ENCODE measurements at places on chromosomes 5 and 9. TPM values are rescaled to one million over a fixed set of nuclear protein-coding genes. Genes with fewer than 3 reads are reported as not detected.

PCDHA10 gene
- total RNA-seq = 5.5 TPM

MARCOL gene
- total RNA-seq = not detected

DNA sequence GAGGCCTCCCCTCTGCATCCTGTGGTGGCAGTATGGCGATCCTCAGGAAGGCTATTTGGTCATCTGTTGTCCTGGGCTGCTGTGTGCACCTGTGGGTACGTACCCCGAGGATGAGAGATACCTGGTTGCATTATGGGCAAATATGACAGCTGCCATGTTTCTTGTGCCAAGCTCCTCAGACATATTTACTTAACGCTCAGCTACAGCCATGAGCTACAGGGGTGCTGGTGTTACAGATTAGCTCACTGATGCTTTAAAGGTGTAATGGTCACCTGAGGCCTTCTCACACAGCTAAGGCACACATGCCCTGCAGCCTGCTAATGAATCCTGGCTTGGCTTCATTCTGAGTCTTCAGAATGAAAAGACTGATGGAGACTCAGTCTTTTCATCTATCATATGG is 12.0 kb downstream of the NDST1 start:
- DNase-seq = no peak

GRCh38 chr9:108688676-108689075 is 167.1 kb downstream of the ACTL7B start:
- no peak for DNase-seq

DNA sequence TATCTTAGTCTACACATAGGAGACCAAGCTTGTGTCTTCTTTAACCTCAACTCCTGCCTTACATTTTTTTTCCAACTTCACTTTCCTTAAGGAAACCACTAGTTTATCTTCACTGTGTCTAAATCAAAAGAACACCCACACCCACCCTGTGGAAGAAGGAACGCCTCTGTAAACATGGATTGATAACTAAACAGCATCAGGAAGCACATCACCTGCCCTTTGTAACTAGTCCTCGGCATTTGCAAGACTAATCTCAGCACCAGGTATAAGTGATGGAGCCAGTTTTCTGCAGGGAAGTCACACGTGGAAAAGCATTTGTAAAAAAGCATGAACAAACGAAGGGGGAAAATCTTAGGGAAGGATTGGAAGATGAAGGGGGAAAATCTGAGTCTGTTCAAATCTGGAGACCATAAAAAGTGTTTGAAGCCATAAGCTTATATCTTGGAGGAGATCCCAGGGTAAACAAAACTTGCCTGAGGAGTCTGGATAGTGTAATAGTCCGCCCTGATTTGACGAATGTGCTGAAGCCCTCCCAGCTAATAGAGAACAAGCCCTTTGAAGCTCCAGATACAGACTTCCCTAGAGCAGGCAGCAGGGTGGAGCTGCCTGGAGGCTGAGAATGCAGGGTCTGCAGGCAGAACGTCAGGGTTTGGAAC is 117.3 kb upstream of the LHFPL2 start:
- no peak for DNase-seq

GRCh38 chr9:14437354-14438231 is 123.7 kb upstream of the NFIB start:
- no peak for DNase-seq

GRCh38 chr9:132622159-132622558 is 39.8 kb downstream of the BARHL1 start:
- DNase-seq = no peak

DNA sequence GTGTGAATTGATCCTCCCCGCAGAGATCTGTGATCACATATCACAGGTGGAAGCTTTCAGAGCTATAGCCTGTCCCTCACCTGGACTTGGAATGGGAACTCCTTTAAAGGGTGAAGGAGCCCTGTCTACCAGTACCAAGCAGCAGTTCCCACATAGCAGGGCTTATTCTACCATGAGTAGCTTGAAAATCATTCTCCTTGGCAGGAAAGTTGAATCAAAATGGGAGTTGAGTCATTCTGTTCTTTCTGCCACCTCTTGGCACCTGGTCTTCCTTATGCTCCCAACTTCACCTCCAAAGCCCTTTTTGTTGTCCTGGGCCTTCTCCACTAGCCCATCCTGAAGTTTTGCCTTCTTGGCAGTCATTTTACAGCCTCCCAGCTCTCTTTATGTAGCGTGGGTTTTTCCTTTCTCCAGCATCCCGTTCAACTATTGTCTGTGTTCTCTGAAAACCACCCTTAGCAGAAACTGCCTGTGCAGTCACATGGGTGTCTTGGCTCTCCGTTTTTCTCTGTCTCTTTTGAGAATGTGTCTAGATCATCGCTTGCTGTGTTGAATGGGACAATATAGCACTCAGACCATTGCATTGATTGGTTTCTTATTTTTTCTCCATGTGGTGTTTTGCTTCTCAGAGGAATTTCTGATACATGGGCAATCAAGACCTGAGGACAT is 222.2 kb downstream of the AOPEP start:
- no peak for DNase-seq

GRCh38 chr9:18114559-18115475 is 359.1 kb upstream of the ADAMTSL1 start:
- no peak for DNase-seq

DNA sequence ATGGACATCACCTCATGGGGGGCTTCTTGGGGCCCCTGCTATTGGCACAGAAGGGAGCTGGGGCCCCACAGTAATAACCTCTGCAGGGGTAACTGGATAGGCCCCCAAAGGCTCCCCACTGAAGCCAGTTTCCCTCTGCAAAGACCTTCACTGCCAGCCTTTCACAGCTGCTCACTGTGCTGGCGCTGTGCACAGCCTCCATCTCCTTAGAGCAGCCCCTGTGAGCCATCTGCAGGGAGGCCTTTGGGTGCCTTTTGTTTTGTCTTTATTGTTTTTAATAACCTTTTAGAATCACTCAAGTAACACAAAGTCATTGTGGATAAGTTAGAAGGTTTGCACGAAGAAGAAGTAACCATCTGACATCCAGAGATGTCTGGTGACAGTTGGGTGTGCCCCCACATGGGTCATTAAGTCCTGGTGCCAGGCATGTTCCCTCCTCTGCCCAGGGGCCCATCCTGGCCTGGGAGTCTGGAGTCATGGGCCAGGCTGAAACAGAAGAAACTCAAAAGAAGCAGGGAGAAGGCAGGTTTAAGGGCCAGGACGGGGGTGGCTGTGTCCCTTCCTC is 42.7 kb downstream of the NCS1 start:
- DNase-seq = no peak

Measured in H1 (cell line).